AG04449 (cell line): ENCODE measurements at places on chromosomes 2 and 18.

DNA sequence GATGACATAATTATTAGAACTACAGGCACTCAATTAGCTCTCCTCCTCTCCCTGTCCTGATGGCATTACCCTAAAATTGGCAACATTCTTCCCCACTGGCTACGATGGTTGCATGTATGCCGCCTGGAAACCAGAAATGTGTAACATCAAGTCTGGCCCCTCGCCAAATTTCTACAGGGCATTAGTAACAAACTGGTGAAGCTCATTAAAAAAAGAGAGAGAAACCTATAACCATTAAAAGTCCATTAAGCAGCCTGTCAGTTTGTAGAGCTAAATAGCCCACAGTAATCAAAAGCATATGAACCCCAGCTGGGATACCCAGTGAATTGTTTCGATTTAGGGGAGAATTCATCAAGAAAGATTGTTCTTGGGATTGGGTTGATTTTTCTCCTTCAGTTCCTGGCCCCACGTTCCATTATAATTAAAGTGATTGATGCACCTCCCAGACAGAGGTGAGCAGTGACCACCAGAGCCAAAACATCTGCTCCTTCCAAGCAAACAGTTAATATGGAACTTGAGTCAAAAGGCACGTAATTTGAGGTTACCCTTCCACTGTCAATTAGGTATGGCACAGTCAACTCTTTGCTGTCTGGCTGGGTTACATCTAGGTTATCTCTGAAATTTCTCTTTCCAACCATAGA lies 208.6 kb downstream of the C1D start:
- DNase-seq: no peak

DNA sequence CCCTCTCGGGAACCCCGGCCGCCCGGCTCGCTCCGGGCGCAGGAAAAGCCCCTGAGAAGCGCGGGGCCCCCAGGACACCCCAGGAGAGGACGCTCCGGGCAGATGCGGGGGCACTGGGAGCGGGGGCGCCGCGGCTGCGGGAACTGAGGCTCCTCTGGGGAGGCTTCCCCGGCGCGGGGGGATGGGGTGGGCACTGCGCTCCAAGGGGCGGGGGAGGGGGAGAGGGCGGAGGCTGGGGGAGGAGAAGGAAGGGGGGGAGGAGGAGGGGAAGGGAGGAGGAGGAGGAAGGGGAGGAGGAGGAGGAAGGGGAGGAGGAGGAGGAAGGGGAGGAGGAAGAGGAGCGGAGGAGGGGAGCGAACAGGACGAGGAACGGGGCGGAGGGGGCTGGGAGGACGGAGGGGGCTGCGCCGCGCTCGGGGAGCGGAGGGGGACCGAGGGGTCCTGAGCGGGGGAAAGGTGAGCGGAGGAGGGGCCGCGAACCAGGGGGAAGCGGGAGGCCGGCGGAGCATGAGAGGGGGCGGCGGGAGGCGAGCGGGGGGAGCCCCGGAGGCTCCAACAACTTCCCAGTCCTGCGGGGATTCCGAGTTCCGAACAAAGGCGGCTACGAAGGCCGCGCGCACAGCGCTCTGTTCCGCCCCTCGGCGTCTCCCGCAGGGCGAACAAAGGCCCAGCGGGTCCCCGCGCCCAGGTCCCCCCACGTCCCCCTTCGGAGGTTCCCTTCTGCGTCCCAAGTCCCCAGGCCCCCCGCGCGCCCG lies 742 bp downstream of the PXDN start:
- DNase-seq: no peak

DNA sequence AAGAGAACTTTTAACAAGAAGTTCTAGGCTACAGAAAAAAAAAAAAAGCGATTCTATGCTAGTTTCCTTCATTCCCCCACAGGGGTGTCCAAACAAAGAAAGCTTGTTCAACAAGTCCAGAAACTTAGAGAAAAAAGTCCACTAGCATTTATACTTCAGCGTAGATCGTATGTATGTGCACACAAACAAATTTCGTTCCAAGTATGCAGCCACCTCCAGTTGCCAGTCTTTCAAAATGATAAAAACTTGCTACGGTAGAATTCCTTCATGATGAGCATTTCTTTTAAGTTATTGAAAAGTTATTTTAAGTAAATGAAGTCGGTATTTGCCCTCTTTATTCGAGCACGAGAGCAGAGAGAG lies 3.7 kb upstream of the OTX1 start:
- DNase-seq: no peak

GRCh38 chr2:196130039-196130825 lies 41.1 kb downstream of the STK17B start:
- DNase-seq: no peak

DNA sequence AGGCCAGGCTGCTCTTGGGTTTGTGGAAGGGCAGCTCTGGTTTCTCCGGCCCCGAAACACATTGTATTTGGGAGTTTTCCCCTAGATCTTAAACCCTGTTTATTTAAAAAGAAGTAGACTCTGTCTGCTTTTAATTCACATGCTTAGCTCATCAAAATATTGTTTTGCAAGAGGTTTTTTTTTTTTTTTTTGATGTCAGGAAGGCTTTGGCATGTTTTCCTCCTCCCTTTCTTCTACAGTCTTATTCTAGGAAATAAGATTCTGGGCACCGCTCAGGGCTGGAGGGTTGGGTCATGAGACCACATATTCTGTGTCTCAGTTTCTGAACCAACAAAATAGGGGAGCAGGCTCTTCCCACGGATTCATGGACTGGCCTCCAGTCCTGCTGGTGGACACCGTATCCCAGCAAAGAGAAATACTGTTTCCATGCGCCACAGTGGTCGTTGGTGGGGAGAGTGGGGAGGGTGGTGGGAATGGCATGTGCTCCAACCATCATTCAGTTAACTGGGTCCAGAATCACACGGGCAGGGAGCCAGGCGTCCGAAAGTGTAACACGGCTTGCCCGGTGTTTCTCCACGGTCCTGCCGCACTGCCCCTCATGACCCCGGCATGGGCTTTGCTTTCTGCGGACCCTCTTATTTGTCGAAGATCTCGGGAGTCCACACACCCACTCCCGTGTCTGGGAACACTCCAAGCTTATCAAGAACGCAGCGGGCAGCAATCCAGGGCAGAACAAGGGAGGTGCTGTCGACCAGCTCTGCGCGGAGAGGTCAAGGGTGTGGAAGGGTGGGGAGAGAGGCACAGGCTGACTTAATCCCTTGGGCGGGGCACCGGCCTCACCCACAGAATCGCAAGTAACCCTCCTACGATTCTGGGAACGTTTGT lies 176.7 kb downstream of the GLI2 start:
- no peak for DNase-seq

GRCh38 chr2:240431271-240431660 lies 4.2 kb upstream of the GPC1 start:
- no peak for DNase-seq

GRCh38 chr2:172470958-172471922 lies 43.9 kb downstream of the ITGA6 start:
- DNase-seq: no peak

DNA sequence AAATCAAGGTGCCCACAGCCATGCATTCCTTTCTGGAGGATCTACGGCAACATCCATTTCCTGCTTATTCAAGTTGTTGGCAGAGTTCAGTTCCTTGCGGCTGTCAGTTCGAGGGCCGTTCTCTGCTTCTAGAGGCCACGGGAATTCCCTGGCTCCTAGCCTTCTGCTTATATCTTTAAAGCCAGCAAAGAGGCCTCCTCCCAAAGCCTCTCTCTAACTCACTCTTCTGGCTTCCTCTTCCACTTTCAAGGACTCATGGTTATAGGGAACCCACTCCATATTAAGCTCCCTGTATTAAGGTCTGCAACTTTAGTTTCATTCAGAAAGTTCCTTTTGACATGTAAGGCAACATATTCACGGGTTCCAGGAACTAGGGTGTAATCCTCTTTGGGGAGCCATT lies 150.1 kb upstream of the RMP24 start:
- DNase-seq: no peak

- DNase-seq: no peak
Observed at GRCh38 chr2:122378521-122378920, 623.1 kb downstream of the TSN start.

GRCh38 chr2:105072039-105072438 lies 34.2 kb downstream of the MRPS9 start:
- DNase-seq: no peak

DNA sequence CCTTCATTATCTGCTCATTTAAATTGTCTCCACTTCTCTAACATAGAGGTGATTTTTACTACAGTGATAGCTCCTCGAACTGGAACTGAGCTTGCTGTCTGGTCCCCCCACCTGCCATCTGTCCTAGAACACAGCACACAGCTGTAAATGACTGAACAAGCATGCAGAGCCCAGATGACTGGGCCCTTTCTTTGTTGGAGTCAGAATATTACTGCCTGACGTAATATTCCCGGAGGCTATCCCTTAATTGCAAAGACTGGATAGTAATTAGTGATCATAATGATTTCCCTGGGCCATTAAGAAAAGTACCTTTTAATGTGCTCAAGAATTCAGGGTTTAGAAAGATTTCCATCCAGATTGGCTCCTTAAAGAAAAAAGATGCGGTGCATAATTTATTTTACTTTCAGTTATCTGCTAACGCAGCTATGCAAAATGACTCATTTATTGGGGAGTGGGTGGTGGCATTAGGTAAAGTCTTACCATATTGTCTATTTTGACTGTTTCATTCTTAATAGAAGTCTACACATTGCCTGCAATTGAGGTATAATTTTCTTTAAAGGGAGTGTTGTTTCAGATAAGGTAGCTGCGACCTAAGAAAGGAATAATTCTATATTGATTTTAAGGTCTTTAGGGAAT lies 84.4 kb downstream of the MAP4K4 start:
- DNase-seq: no peak

DNA sequence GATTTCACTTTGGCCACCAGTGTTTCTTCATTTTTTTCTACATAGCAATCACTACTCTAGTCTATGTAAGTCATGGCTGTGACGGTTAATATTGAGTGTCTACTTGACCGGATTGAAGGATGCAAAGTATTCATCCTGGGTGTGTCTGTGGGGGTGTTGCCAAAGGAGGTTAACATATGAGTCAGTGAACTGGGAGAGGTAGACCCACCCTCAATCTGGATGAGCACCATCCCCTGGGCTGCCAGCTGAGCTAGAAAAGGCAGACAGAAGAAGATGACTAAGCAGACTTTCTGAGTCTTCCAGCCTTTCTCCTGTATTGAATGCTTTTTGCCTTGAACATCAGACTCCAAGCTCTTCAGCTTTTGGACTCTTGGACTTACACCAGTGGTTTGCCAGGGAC lies 265.0 kb upstream of the SLC8A1 start:
- peak; percentile 71 for DNase-seq

GRCh38 chr2:199757233-199757870 lies 93.6 kb downstream of the FTCDNL1 start:
- no peak for DNase-seq
